HFFc6 (cell line): ENCODE measurements at places on chromosomes 13 and 19.
A peak's percentile ranks its signal among the peaks of the same experiment; 100 is the strongest.

DNA sequence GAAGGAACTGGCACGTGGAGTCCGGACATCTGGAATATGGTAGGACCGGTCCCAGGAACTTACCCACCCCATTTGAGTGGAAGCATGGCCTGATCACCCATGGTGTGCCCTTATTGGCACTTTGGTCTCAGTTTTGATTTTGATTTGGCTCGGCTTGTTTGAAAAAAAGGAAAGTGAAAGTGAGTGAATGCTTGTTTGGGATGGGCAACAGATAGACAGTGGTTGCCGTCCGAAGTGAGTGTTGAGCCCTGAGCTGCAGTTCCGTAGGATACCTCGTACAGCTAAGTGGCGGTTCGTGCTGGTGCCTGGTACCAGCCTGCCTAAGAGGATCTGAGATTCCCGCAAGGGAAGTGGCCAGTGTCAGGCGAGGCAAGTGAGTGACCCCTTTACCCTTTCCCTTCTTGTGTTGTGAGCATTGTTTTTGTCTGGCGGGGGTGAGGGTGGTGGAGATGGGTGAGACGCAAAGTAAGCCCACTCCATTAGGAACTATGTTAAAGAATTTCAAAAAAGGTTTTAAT lies 605.8 kb downstream of the UQCRFS1 start:
- no peak for DNase-seq

- DNase-seq: peak; percentile 3
Measured at GRCh38 chr19:36605101-36605876, at the start of gene ZNF382. TSS of gene ZNF382 (plus strand) at chr19:36605313. CDS start at chr19:36609915, 4,602 bp downstream.

DNA sequence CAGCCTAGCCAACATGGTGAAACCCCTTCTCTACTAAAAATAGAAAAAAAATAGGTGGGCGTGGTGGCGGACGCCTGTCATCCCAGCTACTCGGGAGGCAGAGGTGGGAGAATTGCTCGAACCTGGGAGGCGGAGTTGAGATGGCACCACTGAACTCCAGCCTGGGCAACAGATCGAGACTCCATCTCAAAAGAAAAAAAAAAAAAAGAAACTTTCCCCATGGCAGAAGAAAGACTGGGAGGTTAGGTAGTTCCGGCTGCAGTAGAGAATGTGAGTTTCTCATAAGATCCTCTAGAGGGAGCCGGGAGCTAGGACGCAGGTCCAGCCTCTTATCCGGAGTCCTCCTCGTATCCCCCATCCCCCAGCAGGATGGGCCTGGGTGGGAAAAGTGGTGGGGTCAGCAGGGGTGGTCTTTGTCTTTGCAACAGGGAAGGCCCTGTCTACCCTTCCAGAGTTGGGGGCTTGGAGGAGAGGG lies 13.2 kb upstream of the CREB3L3 start:
- DNase-seq: peak; percentile 44

DNA sequence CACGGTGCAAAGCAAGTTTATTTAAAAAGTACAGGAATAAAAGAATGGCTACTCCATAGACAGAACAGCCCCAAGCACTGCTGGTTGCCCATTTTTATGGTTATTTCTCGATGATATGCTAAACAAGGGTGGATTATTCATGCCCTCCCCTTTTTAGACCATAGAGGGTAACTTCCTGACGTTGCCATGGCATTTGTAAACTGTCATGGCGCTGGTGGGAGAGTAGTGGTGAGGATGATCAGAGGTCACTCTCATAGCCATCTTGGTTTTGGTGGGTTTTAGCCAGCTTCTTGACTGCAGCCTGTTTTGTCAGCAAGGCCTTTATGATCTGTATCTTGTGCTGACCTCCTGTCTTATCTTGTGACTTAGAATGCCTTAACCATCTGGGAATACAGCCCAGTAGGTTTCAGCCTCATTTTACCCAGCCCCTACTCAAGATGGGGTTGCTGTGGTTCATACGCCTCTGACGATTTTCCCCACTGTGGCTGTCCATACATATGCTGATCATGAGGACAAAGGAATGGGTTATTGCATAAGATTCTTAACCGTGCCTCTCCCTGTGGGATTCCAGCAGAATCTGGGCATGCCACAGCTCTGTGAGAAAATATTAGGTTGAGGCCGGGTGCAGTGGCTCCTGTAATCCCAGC lies 36.9 kb upstream of the ZNF507 start:
- no peak for DNase-seq

DNA sequence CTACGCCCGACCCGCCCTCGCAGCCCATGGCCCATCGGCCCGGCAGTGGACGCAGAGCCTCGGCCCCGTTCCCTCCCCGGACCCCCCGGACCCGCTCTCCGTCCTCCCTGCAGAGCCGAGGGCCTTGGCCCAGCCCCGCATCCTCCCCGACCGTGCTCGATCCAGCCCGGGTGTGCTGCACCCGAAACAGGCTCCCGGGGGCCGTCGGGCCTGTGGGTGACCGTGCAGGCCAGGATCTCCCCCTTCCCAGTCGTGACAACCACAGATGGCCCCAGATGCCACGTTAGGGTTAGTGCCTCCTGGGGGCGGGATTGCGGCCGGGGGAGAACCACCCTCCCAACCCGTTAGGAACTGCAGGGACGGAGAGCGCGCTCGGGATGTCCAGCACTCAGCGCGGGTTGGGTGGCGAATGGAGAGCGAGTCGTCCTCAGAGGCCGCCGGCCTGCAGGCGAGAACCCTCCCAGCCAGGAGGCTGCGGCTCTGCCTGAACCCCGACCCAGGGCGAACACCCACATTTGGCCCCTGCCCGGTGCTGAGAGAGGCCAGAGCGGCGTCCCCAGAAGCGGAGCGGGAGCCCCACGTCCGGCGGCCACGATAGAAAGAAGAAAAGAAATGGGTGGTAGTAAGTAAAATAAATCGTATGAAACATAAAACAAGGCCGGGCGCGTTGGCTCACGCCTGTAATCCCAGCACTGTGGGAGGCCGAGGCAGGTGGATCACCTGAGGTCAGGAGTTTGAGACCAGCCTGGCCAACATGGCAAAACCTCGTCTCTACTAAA lies 6.7 kb upstream of the MADCAM1 start:
- no peak for DNase-seq

DNA sequence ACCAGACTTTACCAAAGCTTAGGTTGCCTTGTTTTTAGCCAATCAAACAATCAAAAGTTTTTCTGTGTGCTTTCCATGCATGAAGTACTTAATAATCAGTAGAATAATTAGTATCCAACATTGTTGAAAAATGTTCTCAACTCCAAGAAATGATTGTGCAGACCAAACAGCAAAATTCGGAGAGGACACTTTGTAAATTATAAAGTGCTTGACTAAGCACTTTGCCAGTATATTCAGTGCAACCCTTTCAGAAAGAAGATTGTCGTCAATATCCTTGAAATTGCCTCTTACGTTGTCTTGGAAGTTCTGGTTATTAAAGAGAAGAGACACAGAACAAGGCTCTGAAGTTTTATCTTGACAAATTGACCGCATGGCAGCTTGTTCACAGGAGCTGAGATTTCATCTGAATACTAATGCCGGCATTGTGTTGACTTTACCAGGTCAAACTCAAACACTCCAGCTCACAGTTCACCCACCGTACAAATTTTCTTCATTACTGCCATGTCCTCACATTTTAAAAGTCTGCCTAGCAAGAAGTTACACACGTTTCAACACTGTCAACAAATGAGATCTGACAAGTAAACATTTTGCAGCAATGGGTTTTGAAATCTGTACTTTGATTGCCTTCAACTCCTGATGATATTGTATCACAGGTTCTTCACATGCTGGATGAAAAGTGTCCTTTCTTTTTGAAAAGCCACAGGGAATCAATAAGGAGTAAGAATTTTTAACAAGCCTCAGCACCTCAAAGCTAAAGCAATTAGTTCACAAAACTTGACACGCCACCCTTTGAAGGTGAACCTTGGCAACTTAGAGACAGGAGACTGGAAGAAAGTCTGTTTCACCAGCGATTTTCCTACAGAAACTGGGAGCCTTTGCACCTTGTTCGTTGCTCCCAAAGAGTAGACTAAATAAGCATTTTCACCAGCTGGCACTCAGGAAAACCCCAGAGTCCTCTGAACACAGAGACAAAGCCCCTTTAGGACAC lies 150.9 kb downstream of the RFC3 start:
- DNase-seq: no peak

DNA sequence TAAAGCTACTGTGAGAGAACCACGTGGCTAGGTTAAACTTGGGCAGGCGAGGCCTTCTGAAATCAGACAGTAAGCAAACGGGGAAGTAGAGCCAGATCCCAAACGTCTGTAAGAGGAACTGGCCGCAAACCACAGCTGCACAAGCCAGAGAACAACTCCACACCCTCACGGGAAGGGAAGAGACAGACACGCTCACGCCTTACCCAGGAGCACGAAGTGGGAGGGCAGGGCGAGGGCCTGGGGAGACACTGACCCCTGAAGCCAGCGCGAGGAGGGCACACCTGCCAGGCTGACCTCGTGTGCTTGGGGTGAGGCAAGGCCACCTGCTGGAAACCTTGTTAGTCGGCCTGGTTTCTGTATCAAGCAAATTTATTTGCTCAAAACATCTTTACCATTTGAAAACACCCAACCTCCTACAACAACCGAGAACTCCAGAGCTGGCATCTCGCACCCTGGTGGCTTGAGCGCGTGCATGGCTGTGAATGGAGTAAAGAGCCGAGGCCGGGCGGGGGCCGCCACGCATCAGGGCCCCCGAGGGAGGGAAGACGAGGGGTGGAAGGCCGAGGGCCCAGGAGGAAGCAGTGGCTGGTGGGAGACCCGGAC lies 7.3 kb downstream of the POLR2E start:
- DNase-seq: no peak

DNA sequence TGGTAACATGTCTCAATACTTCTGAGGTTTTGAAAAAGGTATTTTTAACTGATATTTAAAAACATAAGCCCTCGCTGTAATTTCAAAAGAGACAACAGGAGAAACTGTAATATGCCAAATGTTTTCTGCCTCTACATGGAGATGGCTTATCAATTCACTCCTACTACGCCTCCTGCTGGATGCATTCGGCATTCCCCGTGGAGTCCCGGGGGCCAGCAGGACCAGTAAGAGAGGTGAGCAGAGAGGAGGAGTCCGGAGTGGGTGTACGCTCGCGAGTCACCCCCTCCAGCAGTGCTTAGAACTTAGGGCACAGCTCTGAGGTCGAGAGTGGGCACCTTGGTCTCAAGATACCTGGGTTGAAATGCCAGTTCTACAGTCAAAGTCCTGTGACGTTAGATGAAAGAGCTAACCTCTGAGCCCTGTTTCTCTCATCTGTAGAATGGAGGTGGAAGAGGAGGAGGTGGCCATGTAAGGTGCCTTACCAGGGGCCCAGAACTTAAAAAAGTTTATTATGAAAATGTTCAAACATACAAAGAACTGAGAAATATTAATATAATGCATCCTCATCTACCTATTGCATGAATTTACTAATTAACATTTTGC lies 110.2 kb downstream of the STK24 start:
- peak; percentile 49 for DNase-seq

DNA sequence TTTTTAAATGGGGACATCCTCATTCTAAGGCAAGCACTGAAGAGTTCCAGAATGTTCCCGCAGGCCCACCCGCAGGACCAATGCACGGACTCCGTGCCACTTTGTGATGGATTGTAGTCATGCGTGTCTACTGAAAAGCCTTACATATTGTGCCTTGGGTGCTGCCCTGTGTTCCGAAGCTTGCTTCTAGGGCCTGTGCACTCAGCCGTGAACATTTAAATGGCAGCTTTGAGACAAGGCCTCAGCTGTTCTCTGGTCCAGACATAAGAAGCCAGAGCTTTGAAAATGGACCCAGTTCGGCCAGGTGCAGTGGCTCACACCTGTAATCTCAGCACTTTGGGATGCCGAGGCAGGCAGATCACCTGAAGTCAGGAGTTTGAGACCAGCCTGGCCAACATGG lies 75.3 kb upstream of the CACNA1A start:
- no peak for DNase-seq

GRCh38 chr13:111186305-111186935 lies 71.3 kb downstream of the ARHGEF7 start:
- DNase-seq: no peak

GRCh38 chr19:41993612-41994483 lies at the start of gene ATP1A3:
TSS of gene ATP1A3 (minus strand) at chr19:41994230. CDS start at chr19:41994076, 154 bp downstream.
- peak; percentile 25 for DNase-seq

DNA sequence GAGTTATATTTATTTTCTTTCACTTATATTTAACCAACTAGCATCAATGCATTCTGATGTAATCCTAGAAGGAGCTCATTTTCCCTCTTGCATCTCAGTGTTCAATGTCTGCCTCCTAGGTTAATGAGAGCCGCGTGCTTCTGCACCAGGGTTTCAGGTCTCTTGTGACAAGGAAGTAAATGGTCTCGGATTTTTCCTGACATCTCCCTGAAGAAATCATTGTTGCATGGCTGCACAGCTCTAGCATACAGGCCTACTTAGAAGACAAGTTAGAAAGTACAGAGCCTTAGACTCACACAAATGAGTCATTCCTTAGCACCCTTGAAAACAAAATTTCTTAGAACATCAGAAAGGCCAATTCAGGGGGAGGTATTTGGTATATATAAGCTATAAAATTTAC lies 57.2 kb upstream of the KLF12 start:
- no peak for DNase-seq

DNA sequence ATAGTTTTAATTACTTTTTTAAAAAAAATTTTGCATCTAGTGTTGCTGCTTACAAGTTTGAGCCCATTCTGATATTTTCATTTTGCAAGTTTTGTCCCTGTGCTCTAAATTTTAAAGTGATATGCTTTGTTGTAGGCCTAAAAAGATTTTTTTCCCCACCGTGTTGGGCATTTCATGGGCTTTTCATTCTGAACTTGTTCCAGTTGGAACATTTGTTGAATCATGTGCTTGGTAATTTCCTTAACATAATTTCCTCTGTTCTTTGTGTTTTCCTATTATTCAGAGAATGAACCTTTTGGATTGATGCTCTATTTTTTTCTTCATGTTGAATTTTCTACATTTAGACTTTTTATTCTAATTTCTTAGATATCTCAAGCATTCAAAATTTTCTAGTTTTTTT lies 206.4 kb upstream of the SPRY2 start:
- no peak for DNase-seq

DNA sequence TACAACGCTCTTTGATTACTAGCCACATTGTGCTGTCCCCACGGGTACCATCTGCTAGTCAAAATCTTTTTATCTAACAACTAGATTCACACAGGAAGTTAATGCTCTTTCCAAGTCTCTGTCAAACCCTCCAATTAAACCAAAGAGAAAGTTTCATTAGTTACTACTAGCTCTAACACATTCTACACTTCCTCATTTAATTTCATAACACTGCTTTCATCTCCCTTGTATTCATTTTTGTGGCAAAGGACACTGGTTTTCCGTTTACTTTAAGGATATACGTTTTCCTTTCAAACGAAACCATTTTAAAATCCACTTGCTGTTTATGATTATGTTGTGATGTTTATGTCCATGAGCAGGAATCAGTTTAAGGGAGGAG lies 5.3 kb downstream of the DYRK1B start:
- DNase-seq: no peak

DNA sequence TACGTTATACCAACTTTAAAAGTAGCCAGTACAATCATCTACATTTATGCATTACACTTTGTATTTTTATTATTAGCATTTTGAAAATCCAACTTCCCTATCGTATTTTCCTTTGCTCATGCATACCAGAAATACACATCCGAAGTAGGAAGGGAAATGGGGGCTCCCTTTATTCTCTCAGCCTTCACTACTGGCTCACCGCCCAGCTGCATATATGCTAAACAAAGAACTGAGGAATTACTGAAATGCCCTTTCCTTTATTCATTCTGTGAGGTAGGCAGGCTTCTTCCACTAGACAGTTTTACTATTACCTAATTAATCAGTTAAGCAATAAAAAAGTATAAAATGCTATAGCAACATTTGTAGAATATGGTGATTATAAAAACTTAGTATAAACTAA lies 291.6 kb downstream of the KLF12 start:
- DNase-seq: no peak

GRCh38 chr19:16715611-16716010 lies 4.0 kb upstream of the NWD1 start:
- no peak for DNase-seq
